ENCODE measurements at places on chromosomes 12 and 14. TPM values are rescaled to one million over a fixed set of nuclear protein-coding genes. Genes with fewer than 3 reads are reported as not detected.

- H3K27ac ChIP-seq, result no peak overlapping the region
- H3K4me3 ChIP-seq, result no peak overlapping the region
- DNase-seq, result no peak
- no peaks in the 10 kb centered on the region for H3K36me3 ChIP-seq
- H3K4me1 ChIP-seq, result no peaks in the 10 kb centered on the region
- H3K27me3 ChIP-seq, result peaks cover 5% of the 10 kb centered on the region
These were observed 421.1 kb downstream of the DPF3 start for GRCh38 chr14:72472845-72473244.

GRCh38 chr12:69350777-69351176 lies 2.6 kb downstream of the LYZ start:
- peaks cover 15% of the 10 kb centered on the region for H3K4me1 ChIP-seq
- H3K4me3 ChIP-seq, result no peak overlapping the region
- no peak overlapping the region for H3K27ac ChIP-seq
- DNase-seq, result no peak
- H3K27me3 ChIP-seq, result no peaks in the 10 kb centered on the region
- H3K36me3 ChIP-seq, result no peaks in the 10 kb centered on the region

The AKAP6 gene
- total RNA-seq, result 0.62 TPM

- H3K36me3 ChIP-seq, result no peaks in the 10 kb centered on the region
- no peak for DNase-seq
- no peaks in the 10 kb centered on the region for H3K27me3 ChIP-seq
- no peaks in the 10 kb centered on the region for H3K4me1 ChIP-seq
These were observed 465.5 kb upstream of the ATP2B1 start for GRCh38 chr12:90174198-90174510.

DNA sequence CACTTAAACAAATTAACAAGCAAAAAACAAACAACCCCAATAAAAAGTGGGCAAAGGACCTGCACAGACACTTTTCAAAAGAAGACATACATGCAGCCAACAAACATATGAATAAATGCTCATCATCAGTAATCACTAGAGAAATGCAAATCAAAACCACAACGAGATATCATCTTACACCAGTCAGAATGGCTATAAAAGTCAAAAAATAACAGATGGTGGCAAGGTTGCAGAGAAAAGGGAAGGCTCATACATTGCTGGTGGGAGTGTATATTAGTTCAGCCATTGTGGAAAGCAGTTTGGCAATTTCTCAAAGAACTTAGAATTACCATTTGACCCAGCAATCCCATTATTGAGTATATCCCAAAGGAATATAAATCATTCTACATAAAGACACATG lies 34.6 kb upstream of the NT5DC3 start:
- no peak for DNase-seq
- no peak overlapping the region for H3K27ac ChIP-seq
- no peaks in the 10 kb centered on the region for H3K36me3 ChIP-seq
- H3K4me1 ChIP-seq, result no peaks in the 10 kb centered on the region
- peaks cover 7% of the 10 kb centered on the region for H3K27me3 ChIP-seq
- H3K4me3 ChIP-seq, result no peak overlapping the region

- H3K4me1 ChIP-seq, result no peaks in the 10 kb centered on the region
- no peaks in the 10 kb centered on the region for H3K36me3 ChIP-seq
- DNase-seq, result no peak
- H3K27me3 ChIP-seq, result no peaks in the 10 kb centered on the region
These were observed 902.7 kb upstream of the USP15 start for GRCh38 chr12:61357496-61357895.

DNA sequence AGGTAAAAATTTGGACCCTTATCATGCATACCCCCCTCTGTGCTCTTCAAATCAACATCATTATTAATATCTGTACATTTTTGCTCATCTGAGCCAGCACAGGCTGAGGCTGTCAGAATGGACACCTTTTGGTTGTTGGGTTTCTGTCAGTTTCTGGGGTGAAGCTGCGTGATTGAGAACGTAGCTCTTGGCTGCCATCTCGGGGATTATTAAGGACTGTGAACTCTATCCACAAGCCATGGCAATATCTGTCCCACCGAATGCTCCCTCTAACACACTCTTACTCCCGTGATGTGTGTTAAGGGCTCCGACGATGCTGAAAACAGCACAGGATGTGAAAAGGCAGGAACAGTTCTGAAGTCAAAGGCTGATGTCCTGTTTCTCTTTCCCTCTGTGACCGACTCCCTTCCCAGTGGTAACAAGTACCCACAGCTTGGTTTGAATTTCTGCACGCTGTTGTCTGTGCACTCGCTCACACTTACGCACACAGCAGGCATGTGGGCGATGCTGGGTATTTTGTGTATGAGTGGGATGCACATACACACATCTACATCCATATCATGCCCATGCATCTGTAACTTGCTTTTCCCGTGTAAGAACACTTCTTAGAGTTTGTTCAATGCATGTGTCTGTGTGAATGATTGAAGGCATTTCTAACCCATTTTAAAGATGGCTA lies 405.6 kb downstream of the TMEM121 start:
- H3K4me1 ChIP-seq, result no peaks in the 10 kb centered on the region
- DNase-seq, result peak; percentile 3
- H3K4me3 ChIP-seq, result no peak overlapping the region
- H3K27me3 ChIP-seq, result no peaks in the 10 kb centered on the region

The GLI1 gene
- total RNA-seq, result 3.7 TPM

The TSPAN8 gene
- total RNA-seq, result 0.67 TPM

The CD163L1 gene
- 1.3 TPM for total RNA-seq

- H3K36me3 ChIP-seq, result no peaks in the 10 kb centered on the region
- DNase-seq, result no peak
- no peak overlapping the region for H3K4me3 ChIP-seq
- no peak overlapping the region for H3K27ac ChIP-seq
- H3K27me3 ChIP-seq, result no peaks in the 10 kb centered on the region
These were observed 648.1 kb downstream of the BCL11B start for GRCh38 chr14:98623788-98624415.

- H3K4me3 ChIP-seq, result no peak overlapping the region
- DNase-seq, result no peak
- peaks cover 5% of the 10 kb centered on the region for H3K4me1 ChIP-seq
- no peaks in the 10 kb centered on the region for H3K36me3 ChIP-seq
- H3K27ac ChIP-seq, result no peak overlapping the region
- H3K27me3 ChIP-seq, result no peaks in the 10 kb centered on the region
These were observed 21.5 kb downstream of the CMKLR1 start for GRCh38 chr12:108317308-108318234.

DNA sequence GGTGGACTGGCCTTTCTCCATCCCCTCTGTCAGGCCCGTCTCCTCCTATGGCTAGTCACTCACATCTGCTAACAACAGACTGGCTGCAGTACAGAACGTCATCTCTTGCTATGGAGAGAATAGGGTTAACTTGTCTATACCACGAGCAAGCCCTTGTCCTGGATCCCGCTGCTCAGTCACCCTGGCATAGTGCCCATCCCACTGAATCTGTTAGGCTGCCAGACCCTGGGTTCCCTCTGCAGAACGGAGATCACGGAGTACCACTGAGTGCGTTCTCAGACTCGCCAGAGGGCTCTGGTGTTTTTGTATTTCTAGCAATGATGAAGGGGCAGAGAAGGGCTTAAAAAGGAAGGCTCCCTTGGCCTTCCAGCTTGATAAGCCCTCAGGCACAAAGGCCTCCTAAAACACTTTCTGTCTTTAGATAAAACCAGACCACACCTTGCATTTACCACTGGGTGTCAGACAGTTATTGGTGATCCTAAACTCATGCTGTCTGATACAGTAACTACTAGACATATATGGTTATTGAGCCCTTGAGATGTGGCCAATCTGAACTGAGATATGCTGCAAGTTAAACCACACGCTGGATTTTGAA lies 6.3 kb upstream of the NRIP2 start:
- no peak overlapping the region for H3K4me3 ChIP-seq
- DNase-seq, result no peak
- peaks cover 5% of the 10 kb centered on the region for H3K4me1 ChIP-seq
- no peak overlapping the region for H3K27ac ChIP-seq
- no peaks in the 10 kb centered on the region for H3K36me3 ChIP-seq

The SLCO1B1 gene
- not detected for total RNA-seq

GRCh38 chr12:47832263-47832933 lies 12.7 kb upstream of the HDAC7 start:
- peak overlapping the region; percentile 71 for H3K27ac ChIP-seq
- no peaks in the 10 kb centered on the region for H3K36me3 ChIP-seq
- no peaks in the 10 kb centered on the region for H3K27me3 ChIP-seq

The CRIP1 gene
- 0.98 TPM for total RNA-seq

DNA sequence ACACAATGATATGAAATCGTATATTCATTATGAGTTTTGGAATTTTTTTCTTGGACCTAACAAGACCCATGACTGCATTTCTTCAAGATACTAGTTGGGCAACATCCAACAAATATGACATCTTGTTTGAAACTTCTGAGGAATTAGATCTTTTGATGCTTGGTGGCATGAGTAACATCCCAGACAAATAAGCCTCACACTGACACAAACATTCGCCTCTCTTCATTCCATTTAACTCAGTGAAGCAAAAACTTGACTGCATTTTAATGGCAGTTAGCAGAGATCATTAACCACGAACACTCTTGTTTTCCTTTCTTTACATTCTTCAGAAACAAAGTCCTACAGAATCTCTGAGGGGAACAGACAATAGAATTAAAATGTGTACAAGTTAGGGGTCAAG lies 758.3 kb downstream of the C12orf50 start:
- H3K36me3 ChIP-seq, result no peaks in the 10 kb centered on the region
- H3K27me3 ChIP-seq, result no peaks in the 10 kb centered on the region
- H3K27ac ChIP-seq, result no peak overlapping the region
- no peaks in the 10 kb centered on the region for H3K4me1 ChIP-seq
- H3K4me3 ChIP-seq, result no peak overlapping the region

The SMCO2 gene
- not detected for total RNA-seq

DNA sequence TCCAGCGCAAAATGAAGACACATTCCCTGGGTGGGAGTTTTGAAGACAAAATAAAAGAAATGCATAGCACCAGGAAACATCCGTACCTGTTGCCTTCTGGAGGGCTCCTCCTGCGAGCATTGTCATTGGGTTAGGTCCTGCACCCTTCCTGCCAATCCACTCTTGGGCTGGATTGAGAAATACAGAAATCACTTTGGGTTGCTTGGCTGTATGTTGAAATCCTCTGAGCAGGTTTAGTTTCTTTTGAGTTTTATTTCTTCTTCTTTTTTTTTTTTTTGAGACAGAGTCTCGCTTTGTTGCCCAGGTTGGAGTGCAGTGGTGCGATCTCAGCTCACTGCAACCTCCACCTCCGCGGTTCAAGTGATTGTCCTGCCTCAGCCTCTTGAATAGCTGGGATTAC lies 67.6 kb downstream of the ARF6 start:
- H3K27ac ChIP-seq, result no peak overlapping the region
- DNase-seq, result no peak
- no peaks in the 10 kb centered on the region for H3K4me1 ChIP-seq
- H3K27me3 ChIP-seq, result no peaks in the 10 kb centered on the region
- H3K36me3 ChIP-seq, result no peaks in the 10 kb centered on the region

- no peak overlapping the region for H3K4me3 ChIP-seq
- H3K36me3 ChIP-seq, result peaks cover 93% of the 10 kb centered on the region
- H3K27me3 ChIP-seq, result no peaks in the 10 kb centered on the region
- H3K27ac ChIP-seq, result no peak overlapping the region
- no peak for DNase-seq
- H3K4me1 ChIP-seq, result no peaks in the 10 kb centered on the region
These were observed 13.2 kb downstream of the EIF2S1 start for GRCh38 chr14:67373347-67373746.

The ALX1 gene
- not detected for total RNA-seq

DNA sequence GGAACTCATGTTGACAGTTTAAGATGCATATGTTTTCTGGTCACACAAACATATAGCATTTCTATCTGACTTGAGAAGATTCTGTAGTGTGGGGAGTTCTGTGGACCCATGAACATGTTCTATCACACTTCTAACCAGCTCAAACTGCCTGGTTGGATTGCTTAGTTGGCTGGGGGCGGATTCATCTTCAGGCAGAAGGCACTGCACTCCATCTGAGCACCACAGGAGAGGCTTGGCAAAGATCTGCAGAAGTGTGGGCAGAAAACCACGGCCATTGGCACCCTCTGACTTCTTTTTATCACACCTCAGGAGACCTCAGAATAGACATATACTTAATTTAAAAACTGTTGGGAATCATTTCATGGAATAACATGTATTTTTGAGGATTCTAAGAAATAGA lies 68.5 kb downstream of the LIN7A start:
- no peak overlapping the region for H3K4me3 ChIP-seq
- H3K27me3 ChIP-seq, result no peaks in the 10 kb centered on the region
- H3K4me1 ChIP-seq, result no peaks in the 10 kb centered on the region

The GALNT16 gene
- not detected for total RNA-seq

The RIMKLB gene
- 13.8 TPM for total RNA-seq

The PRKD1 gene
- total RNA-seq, result 0.16 TPM

The DBX2 gene
- total RNA-seq, result not detected

The DAO gene
- total RNA-seq, result not detected

GRCh38 chr14:51922624-51923023 lies 62.2 kb downstream of the GNG2 start:
- H3K4me1 ChIP-seq, result no peaks in the 10 kb centered on the region
- H3K27ac ChIP-seq, result no peak overlapping the region
- H3K36me3 ChIP-seq, result no peaks in the 10 kb centered on the region
- H3K27me3 ChIP-seq, result no peaks in the 10 kb centered on the region
- no peak overlapping the region for H3K4me3 ChIP-seq

- no peaks in the 10 kb centered on the region for H3K27me3 ChIP-seq
- H3K36me3 ChIP-seq, result peaks cover 4% of the 10 kb centered on the region
- DNase-seq, result no peak
- H3K27ac ChIP-seq, result no peak overlapping the region
- no peak overlapping the region for H3K4me3 ChIP-seq
- peaks cover 3% of the 10 kb centered on the region for H3K4me1 ChIP-seq
These were observed 61.3 kb downstream of the CHGA start for GRCh38 chr14:92984082-92984788.

- DNase-seq, result peak; percentile 37
- H3K4me3 ChIP-seq, result no peak overlapping the region
- no peaks in the 10 kb centered on the region for H3K4me1 ChIP-seq
- H3K27me3 ChIP-seq, result no peaks in the 10 kb centered on the region
These were observed 11.9 kb downstream of the TMEM52B start for GRCh38 chr12:10190558-10191388.

GRCh38 chr14:68440820-68441219 lies 352.0 kb downstream of the ZFP36L1 start:
- DNase-seq, result no peak
- no peaks in the 10 kb centered on the region for H3K36me3 ChIP-seq
- H3K27ac ChIP-seq, result no peak overlapping the region
- H3K27me3 ChIP-seq, result no peaks in the 10 kb centered on the region
- H3K4me1 ChIP-seq, result no peaks in the 10 kb centered on the region
- no peak overlapping the region for H3K4me3 ChIP-seq
